ENCODE measurements at places on chromosomes 6 and 20.

DNA sequence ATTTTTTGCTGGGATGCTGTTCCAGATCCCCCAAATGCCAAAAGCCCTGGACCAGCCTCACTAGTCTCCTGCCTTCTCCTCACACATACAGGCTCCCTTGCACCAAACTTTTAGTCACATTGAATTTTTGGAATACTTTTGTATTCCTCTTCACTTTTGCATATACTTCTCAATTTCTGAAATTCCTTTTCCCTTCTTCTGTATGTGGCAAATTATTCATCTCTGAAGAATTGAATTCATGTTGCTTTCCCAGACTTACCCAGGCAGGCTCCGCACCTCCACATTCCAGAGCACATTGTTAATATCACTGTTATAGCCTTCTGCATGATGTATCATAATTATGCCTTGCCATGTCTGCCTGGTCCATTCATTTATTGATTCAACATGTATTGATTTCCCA lies 255.3 kb upstream of the POU3F2 start:
- DNase-seq: no peak

DNA sequence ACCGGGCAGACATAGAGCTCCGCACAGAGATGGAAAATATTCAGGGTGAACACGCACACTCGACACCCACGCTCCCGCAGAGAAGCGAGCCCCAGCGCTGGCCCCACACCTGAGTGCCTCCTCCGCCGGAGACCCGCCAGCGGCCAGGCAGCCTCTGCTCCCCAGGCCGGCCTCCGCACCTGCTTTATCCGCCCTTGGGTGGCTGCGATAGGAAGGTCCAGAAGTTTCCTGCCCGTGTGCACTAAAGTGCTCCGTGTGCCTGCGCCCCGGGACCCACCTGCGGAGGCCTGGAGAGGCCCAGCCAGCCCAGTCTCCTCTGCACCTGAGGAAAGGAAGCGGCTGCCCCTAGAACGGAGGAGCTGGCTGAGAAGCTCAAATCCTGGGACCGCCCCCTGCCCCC lies 10.8 kb upstream of the FOXC1 start:
- no peak for DNase-seq

- no peak for DNase-seq
These were observed 67.2 kb upstream of the LAMP5 start for GRCh38 chr20:9447182-9447581.

GRCh38 chr6:135331002-135331401 lies 149.9 kb downstream of the MYB start:
- no peak for DNase-seq

- no peak for DNase-seq
These were observed 157.9 kb downstream of the RFX6 start for GRCh38 chr6:117034971-117035370.

DNA sequence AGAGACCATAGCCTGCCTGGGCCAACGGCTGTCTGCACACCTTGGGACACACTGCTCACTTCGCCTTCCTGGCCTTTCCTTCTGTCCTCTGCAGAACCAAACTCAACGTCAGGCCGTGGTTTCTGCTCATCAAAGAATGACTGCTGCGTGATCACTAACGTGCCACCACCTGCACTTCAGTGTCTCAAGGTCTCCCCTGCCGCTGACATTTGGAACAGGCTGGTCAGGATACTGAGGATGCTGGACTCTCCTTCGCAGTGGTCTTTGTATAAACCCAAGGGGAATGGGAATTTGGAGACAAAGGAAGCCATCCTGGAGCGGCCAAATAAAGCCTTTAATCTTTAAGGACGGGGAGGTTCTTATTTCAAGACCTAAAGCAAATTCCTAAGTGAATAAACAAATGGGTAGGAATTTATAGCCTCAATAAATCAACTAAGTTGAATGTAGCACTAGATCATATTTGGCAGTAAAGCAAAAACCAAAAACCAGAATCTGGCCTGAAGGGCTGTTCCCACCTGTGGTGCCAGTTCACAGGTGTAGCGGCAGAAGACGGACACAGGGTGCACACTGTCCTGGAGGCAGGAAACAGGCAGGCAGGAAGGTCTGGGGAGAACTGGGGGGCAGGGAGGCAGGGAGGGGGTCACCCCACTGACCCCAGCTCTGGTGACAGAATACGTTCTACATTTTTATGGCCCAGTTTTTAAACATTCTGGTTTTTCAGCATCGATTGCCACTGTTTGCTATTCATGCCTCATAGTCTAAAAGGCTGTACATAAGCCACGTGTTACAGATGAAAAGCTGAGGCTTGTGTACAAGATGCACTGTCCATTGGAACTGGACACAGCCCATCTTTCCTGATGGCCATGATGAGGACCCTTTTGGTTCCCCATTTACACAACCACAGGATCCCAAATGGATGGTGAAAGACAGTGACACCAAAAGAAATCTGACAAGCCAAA lies 36.6 kb downstream of the ABHD12 start:
- no peak for DNase-seq

DNA sequence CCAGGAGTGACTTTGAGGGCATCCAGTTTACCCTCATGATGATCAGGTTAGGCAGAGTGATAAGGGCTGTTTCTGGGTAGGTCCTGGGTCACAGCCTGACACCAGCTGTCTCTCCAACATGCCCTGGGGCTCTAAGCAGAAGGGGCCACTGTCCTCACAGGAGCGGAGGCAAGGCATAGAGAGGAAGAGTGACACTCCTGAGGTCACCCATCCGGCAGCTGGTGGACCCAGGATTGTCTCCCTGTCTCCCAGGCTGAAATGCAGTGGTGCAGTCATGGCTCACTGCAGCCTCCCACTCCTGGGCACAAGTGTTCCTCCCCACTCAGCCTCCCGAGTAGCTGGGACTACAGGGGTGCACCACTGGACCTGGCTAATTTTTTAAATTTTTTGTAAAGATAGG lies 12.0 kb downstream of the DLGAP4 start:
- no peak for DNase-seq

DNA sequence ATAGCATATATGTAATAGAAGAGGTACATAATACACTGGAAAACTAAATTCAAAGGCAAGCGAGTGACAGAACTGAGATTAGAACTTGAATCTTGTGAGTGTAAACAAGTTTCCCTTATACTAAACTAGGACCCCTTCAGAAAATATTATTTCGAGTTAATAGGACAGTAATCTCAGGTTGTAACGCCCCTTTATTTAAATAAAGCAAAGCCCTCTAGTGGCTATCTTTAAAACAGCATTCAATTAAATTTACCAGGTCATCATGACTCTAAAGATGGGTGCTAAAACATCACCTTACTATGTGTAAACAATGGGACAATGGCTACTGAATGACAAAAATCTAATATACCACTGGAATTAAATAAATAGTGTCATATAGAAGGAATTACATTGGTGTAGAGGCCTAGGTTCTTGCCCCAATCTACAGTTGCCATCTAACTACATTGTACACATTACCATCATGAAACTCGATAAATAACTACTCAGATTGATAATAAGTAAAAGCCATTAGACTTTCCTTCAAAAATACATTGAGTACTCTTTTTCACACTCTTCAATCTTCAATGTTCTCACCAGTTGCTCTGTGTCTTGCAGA lies 255.4 kb upstream of the IRAK1BP1 start:
- DNase-seq: no peak

GRCh38 chr6:38284802-38285394 lies 354.8 kb downstream of the BTBD9 start:
- no peak for DNase-seq

- no peak for DNase-seq
These were observed 12.3 kb upstream of the MYB start for GRCh38 chr6:135168766-135169165.

- DNase-seq: no peak
These were observed 63.9 kb downstream of the FAM120B start for GRCh38 chr6:170370416-170370815.

- no peak for DNase-seq
These were observed 139.5 kb downstream of the PTPRK start for GRCh38 chr6:128380891-128381290.

- no peak for DNase-seq
These were observed 382.5 kb downstream of the EPHA7 start for GRCh38 chr6:93036835-93037234.

DNA sequence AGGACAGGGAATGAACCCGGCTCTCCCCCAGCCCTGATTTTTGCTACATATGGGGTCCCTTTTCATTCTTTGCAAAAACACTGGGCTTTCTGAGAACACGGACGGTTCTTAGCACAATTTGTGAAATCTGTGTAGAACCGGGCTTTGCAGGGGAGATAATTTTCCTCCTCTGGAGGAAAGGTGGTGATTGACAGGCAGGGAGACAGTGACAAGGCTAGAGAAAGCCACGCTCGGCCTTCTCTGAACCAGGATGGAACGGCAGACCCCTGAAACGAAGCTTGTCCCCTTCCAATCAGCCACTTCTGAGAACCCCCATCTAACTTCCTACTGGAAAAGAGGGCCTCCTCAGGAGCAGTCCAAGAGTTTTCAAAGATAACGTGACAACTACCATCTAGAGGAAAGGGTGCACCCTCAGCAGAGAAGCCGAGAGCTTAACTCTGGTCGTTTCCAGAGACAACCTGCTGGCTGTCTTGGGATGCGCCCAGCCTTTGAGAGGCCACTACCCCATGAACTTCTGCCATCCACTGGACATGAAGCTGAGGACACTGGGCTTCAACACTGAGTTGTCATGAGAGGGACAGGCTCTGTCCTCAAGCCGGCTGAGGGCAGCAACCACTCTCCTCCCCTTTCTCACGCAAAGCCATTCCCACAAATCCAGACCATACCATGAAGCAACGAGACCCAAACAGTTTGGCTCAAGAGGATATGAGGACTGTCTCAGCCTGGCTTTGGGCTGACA lies 28.8 kb upstream of the ZBP1 start:
- no peak for DNase-seq

DNA sequence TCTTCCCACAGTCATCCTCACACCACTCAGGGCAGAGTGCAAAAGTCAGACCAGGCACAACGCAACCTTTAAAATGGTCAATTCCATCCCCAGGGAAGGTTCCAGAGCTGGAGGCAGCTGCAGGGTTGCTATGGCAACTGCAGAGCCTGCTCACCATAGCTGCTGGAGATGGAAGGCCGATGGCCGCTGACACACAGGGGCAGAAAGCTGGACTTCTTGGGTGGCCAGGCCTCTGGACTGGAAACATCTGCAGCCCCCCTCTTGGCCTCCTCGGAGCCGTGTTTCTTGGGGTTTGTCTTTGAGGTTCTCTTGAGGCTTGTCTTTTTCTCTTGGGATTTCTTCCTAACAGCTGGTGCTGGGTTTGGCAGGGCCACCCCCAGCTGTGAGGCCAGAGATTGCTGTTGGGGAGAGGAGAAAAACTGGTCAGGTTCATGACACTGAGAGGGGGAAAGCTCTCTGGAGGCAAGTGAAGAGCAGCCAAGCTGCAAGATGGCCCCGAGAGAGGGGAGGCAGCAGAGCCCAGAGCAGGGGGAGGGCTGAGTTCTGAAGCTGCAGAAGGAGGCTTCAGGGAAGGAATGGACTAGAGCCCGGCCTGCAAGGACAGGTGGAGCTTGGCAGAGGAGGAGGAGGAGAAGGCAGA lies 10.2 kb downstream of the BNIP5 start:
- DNase-seq: no peak

- DNase-seq: no peak
These were observed 365.8 kb upstream of the HSF2 start for GRCh38 chr6:122033564-122034181.

GRCh38 chr6:12608016-12608860 lies 108.3 kb upstream of the PHACTR1 start:
- DNase-seq: no peak

GRCh38 chr6:795046-795685 lies 102.2 kb upstream of the EXOC2 start:
- no peak for DNase-seq

DNA sequence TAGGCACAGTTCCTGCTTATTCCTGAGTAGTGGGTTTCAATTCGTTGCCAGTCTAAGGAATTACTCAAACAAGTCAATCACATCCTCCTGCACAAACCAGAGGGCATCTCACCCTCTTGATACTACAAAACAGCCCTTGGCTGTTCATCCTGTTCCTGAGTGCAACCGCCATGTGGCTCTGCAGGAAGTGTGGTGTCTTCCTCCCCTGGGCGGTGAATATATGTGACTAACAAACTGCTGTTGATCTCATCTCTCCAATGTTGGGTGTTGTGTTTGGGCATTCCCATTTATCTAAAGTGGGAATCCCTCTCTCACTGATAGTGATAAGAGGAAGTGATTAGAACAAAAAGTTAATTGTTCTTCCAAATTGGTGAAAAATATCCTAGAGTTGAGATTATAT lies 163.0 kb downstream of the TBX18 start:
- DNase-seq: no peak

GRCh38 chr20:10415013-10415650 lies 18.9 kb downstream of the MKKS start:
- no peak for DNase-seq

DNA sequence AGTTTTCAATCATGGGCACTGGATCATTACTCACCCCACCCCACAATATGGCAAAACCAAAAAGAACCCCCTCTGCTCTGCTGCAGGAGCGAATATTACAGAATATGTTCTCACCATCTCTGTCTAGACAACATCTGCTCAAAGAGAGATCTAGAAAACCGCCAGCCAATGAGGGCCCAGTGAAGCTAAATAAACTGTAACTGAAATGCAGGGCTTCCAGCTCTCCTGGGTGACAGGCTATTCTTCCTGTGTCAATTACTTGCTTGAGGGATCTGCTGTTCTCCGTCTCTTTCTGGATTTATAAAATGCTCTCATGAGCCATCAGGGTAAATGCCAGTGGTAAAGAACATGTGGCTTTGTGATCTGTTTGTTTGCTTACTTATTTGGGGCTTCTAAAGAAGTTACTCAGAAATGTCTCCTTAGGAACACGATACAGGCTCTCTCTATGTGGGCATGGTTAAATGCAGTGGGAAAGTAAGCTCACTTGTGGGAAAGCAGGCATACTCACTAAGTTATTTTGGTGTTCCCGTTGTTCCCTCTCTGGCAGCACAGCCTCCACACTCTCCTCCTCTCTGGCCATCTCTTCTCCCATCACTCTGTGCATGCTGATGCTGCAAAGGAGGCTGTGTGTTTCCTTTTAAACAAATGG lies 44.8 kb downstream of the TTI1 start:
- no peak for DNase-seq
